Midbrain (tissue), 1 donor: ENCODE measurements at places on chromosomes 7 and 10.

DNA sequence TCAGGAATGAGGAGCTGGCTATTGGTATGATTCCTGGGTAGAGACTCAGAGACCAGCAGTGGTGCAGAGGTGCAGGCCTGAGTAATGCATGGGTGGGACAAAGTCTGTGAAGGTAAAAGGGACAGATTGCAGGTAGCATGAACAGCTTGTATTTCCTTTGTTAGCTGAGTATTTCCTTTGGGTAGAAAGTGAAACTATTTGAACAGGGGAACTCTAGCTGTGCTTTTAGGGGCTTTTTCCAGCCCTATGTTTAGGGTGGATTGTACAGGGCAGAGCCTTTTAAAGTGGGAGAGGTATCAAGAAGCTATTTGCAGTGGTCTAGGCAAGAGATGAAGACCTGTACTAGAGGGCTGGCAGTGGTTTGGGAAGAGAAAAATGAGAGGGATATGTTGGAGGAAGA, 739.9 kb downstream of the REEP3 start:
- DNase-seq, result no peak

GRCh38 chr10:94281654-94282053, 81.1 kb downstream of the NOC3L start:
- DNase-seq, result no peak

DNA sequence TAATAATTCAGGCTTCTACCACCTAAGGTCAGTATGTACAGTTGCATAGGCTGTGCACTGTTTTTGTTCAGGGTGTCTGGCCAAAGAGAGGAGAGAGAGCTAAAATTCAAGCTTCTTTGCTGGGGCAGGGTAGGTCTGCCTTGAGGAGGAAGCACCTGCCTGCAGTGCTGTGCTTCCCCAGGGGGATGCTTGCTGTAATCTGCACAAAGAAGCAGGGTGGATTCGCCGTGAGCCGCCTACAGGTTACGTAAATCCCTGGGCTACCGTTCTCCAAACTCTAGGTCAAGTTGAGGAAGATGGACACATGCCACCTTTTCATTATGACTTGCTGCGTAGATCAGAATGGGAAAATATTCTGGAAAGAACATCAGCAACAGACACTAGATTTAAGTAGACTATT, 543.3 kb downstream of the TNS3 start:
- no peak for DNase-seq

- DNase-seq, result no peak
These were observed 44.9 kb downstream of the FIGNL1 start for GRCh38 chr7:50405221-50405620.

DNA sequence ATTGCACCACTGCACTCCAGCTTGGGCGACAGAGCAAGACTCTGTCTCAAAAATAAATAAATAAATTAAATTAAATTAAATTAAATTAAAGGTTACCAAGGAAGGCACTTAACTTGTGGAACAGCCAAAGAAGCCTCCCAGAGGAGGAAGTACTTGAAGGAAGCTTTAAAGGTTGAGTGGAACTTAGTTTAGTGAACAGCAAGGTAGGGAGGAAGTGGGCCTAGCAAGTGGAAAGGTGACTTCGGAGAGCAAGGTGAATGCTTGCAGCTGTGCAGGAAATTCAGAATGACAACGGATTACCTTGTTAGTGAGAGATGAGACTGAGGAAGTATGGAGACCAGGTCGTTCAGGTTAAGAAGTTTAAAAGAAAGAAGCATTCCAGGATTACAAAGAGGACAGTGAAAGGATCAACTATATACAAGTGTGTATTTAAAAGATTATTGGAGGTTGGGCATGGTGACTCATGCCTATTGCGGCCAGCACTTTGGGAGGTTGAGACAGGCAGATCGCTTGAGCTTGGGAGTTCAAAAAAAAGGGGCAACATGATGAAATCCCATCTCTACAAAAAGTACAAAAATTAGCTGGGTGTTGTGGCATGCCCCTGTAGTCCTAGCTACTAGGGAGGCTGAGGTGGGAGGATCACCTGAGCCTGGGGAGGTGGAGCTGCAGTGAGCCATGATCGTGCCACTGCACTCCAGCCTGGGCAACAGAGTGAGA, 12.8 kb upstream of the RPEL1 start:
- DNase-seq, result no peak

DNA sequence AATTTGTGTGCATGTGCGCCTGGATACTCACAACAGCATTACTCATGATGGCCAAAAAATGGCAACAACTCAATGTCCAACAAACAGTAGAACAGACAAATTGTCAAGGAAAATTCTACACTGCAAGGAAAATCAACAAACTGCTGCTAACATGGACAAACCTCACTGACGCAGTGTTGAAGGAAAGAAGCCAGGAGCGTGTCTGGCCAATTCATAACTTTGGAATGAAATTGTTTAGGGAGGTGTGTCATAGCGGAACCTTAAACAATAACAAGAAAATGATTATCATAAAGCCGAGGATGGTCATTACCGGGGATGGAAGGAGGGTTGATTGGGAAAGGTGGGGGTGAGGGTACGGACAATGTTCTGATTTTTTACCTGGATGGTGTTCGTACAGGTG, 29.1 kb downstream of the ALOX5 start:
- DNase-seq, result no peak

DNA sequence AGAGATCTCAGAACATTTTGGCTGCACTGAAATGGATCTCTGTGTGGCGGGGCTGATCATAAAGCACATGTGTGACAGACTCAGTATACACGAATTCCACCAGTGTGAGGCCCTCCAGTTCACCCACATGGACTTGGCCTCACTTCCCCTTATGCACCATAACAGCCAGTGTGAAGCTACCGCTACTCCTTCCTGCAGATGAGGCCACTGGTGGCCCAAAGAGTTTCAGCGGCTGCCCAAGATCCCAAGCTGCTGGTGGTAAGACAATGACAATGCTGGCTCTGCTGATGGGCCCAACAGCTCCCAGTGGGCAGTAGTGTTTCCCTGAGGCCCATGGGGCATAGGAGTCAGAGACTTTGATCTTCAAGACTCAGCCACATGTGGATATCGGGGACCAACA, 21.0 kb upstream of the C10orf71 start:
- no peak for DNase-seq

GRCh38 chr7:129469930-129470329, 32.4 kb upstream of the SMKR1 start:
- DNase-seq, result no peak

GRCh38 chr10:113959383-113959760, 84.3 kb upstream of the ADRB1 start:
- DNase-seq, result no peak

GRCh38 chr10:47182934-47183703, 116.9 kb upstream of the GDF10 start:
- DNase-seq, result no peak

GRCh38 chr10:11264296-11265048, 246.8 kb downstream of the CELF2 start:
- no peak for DNase-seq

DNA sequence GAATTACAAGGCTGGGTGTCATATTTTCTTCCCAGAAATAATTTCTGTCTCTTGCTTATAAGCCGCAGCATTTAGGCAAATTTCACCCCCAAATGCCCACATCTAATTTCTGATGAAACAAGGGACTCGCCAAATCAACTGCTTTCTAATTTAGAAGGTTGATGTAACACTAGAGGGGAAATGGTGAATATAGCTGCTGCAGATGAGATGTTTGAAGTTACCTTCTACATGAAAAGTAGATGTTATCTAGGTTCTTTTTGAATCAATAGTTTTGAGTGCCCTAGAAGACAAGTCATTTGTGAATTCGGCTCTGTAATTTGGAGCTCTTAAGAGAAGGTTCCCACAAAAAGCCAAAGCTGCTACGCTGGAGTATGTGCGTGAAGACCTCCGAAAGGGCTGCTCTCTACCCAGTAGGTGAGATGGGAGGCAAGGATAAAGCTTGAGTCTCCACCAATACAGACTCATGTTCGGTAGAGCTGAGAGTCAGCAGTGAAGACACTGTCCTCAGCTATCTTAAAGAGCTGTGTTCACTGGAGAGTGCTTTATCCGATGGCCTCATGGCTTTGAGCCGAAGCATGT, 99.5 kb downstream of the FANK1 start:
- no peak for DNase-seq

- peak; percentile 18 for DNase-seq
These were observed 175.4 kb upstream of the AHR start for GRCh38 chr7:17123020-17123419.

GRCh38 chr7:131895541-131896164, 339.2 kb upstream of the PODXL start:
- no peak for DNase-seq

- peak; percentile 20 for DNase-seq
These were observed 643 bp downstream of the ADGRA1 start for GRCh38 chr10:133088179-133088955.

GRCh38 chr10:133276100-133276434, 601 bp downstream of the ADAM8 start:
- DNase-seq, result no peak

DNA sequence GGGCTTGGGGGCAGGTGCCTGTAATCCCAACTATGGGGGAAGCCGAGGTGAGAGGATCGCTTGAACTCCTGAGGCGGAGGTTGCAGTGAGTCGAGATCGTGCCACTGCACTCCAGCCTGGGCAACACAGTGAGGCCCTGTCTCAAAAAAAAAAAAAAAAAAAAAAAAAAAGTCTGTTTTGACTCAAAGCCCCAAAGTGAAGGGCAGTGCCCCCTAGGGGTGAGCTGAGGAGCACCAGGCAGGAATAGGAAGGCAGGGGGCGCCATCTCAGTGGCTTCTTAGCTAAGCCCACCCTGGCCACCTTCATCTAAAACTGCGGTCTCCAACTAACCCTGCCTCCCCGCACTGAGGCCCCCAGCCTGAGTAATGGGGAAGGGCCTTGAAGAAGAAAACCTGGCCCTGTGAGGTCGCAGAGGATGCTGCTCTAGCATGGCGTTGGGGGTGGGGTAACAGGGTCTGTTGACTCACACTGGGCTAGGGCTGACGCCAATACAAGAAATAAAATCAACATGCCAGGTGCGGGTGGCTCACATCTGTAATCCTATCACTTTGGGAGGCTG, 9.8 kb downstream of the PODXL start:
- DNase-seq, result no peak

DNA sequence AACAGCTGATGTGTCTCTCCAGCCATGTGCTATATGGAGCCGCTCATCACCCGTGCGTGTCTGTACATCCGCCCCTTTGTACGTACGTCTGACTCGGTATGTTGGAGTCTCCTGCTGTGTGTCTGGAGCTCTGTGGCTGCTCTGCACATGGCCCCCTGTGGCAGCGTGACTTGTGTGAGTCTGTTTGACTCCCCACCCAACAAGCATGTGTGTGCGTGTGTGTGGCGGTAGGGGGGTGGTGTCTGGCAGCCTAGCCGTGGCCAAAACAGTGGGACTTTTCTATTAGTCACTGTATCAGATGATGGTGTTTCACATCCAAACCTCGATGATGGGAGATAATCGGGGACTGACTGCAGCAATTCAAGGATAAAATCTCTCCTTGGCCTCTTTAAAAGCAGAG, 94.1 kb downstream of the COL13A1 start:
- DNase-seq, result no peak

- no peak for DNase-seq
These were observed 106.4 kb downstream of the CH25H start for GRCh38 chr10:89100680-89101079.

DNA sequence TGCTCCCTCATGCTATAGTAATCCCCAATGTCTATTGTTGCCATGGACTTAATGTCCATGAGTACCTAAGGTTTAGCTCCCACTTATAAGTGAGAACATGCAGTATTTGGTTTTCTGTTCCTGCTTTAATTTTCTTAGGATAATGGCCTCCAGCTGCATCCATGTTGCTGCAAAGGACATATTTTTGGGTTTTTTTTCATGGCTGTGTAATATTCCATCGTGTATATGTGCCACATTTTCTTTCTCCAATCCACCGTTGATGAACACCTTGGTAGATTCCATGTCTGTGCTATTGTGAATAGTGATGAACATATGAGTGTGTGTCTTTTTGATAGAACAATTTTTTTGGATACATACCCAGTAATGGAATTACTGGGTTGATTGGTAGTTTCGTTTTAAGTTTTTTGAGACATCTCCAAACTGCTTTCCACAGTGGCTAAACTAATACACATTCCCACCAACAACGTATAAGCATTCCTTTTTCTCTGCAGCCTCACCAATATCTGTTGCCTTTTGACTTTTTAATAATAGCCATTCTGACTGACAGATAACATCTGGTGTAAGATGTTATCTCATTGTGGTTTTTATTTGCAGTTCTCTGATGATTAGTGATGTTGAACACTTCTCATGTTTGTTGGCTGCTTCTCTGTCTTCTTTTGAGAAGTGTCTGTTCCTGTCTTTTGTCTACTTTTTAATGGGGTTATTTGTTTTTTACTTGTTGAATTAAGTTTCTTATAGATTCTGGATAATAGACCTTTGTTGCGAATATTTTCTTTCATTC, 68.8 kb upstream of the IFRD1 start:
- no peak for DNase-seq

DNA sequence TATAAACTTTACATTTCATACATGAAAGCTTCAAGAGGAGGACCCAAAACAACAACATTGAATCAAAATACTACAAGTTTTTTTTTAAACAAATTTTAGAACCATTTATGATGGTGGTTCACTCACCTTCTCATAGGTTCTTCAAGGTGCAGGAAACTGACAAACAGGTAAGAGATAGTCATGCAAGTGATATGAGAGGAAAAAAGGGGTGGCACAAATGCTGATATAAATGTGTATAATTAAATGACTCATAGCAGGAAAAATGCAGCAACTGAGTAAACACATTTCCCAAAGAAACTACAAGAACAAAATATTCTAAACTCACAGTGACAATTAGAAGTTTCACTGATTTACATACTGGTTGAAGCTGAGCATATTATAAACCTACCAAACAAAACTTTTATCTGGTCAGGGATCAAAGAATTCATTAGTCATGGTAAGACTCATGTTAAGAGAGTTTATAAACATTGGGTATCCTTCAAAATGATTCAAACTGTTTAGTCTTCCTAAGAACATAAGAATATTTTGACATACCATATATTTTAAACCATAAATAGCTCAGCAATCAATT, 14.1 kb downstream of the ZWINT start:
- no peak for DNase-seq

DNA sequence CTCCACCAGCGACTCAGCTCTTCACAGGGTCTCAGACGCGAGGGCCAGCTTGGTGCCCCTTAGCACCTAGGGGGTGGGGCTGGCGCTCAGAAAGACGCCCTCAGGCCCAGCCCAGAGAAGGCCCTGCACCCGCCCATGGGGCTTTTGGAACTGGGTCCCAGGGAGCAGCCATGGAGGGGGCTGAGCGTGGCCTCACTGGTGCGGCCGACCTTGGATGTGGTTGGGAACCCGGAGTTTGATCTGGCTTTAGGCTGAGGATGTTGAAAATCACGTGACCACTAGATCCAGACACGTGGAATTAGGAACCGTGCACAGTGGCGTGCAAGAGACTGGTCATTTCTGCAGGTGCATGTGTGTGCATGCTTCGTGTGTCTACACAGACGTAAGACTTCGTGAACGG, 185.4 kb downstream of the DNAJB6 start:
- no peak for DNase-seq

DNA sequence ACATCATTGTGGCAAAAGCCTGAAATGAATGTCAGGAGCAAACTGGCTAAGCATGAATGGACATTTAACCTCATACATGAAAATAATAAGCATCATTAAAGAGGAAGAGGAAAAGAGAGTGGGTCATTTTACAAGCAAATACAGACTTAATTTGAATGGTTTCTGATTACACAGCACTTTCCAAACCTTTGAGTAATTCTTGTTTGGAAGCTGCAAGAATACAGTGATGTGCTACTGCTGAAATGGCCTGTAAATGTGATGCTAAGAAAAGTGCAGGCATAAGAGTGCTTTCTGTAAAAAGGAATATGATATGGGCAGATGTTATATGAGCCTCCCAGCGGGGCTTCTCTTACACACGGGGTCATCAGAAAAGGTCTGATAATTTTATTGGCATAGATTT, 30.2 kb downstream of the TAS2R16 start:
- no peak for DNase-seq

- no peak for DNase-seq
These were observed 80.9 kb upstream of the AGBL3 start for GRCh38 chr7:134905375-134905774.
